ENCODE measurements at places on chromosomes 1 and 21. TPM values are rescaled to one million over a fixed set of nuclear protein-coding genes. Genes with fewer than 3 reads are reported as not detected.

- DNase-seq, result no peak
Observed at GRCh38 chr1:161378014-161378413, 10.3 kb upstream of the CFAP126 start.

DNA sequence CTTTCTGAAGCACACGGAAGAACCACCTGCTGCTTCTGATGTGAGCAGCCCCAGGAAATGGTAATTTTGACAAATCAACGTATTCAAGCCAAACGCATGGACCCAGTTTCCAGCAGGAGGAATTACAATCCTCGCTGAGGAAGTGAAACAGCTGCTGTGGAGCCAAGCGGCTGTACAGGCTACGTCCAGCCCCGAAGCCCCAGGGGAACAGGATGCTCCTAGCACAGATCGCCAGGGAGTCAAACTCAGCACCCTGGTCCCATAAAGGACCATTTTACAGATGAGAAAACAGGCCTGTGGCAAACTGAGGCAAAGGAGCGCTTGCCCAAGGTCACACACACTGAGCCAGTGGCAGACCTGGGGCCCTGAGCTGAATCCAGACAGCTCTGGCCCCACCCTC, 108.0 kb downstream of the PTPRU start:
- no peak for DNase-seq

- no peak for DNase-seq
Observed at GRCh38 chr1:185861630-185862029, 127.4 kb downstream of the HMCN1 start.

S100A9 gene
- total RNA-seq, result 19.1 TPM

S1PR1 gene
- total RNA-seq, result 14.6 TPM

INTS7 gene
- total RNA-seq, result 13.4 TPM

KISS1 gene
- not detected for total RNA-seq
